HCEC 1CT (cell line): ENCODE measurements at places on chromosomes 4 and X.

- no peak for DNase-seq
Measured at GRCh38 chr4:30833206-30833605, 113.0 kb downstream of the PCDH7 start.

- no peak for DNase-seq
Measured at GRCh38 chr4:160498211-160498610, 1395.3 kb downstream of the RAPGEF2 start.

GRCh38 chrX:15299941-15300851 is 15.2 kb downstream of the ASB11 start:
- peak; percentile 15 for DNase-seq

- DNase-seq: no peak
Measured at GRCh38 chr4:127521463-127521862, 111.3 kb upstream of the INTU start.

GRCh38 chrX:123277347-123277746 is 93.3 kb downstream of the GRIA3 start:
- DNase-seq: no peak
